HT-29 (cell line): ENCODE measurements at places on chromosomes 7 and 10. TPM values are rescaled to one million over a fixed set of nuclear protein-coding genes. Genes with fewer than 3 reads are reported as not detected.

PAPSS2 gene
- total RNA-seq: 22.0 and 23.2 TPM in 2 replicates

AOC1 gene
- 25.2 and 25.8 TPM in 2 replicates for total RNA-seq

NAT16 gene
- total RNA-seq: 0.13 TPM in 2 replicates

- DNase-seq: no peak
These were observed 41.3 kb downstream of the GRK5 start for GRCh38 chr10:119248681-119249080.

- peak; percentile 49 for DNase-seq
These were observed 35.9 kb downstream of the ACSM6 start for GRCh38 chr10:95229724-95230627.

GRCh38 chr10:57785068-57785467, 482.6 kb downstream of the IPMK start:
- no peak for DNase-seq

DNA sequence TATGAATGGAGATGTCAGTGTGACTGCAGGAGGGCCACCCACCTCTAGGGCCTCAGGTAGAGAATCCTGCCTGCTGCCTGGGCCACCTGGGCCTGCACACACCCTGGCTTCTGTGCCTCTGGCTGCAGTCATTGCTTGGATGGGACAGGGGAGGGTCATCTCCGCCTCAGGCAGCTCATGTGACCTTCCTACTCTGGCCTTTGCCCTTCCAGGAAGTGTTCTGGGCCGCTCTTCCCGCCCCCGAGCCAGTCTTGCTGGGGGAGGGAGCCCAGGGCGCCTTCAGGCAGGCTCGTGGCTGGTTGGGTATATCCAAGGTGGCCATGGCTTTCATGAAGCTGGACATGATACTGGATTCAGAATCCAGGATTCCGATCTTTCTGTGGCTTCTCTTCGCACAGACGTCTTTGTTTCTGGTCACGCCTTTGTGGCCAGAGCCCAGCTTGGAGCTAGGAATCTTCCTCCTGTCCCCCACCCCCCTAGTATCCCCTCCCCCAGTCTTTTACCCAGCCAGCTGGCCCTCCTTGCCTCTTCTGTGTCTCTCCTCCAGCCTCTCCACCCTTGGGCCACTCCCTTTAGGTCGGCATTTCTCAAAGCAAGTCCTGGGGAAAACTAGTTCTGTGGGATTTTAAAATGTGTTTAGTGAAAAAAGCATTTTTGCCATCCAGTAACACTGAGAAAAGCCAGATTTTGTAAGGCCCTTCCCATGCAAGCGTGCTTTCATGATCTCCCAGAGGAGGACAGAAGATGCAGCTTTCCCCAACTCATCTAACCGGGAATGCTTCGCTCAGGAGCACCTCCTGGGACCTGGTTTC, 119.6 kb downstream of the ZMIZ1 start:
- peak; percentile 60 for DNase-seq

- peak; percentile 38 for DNase-seq
These were observed 30.8 kb downstream of the TM9SF3 start for GRCh38 chr10:96556003-96556402.

- no peak for DNase-seq
These were observed 175.7 kb downstream of the LRRN3 start for GRCh38 chr7:111266613-111267012.

DNA sequence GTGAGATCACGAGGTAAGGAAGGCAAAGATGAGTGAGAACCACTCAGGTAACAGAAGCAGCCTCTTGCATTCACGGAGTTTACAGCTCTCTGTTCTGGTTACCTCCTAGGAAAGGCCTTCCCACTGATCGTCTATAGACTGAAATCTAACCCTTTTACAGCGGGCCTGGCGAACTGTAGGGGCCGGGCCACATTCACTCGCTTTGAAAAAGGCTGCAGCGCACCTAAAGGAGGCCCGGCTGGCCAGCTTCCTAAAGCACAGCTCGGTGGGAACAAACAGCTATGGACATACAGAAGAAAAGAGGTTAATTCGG, 565 bp downstream of the ATP5MK start:
- DNase-seq: peak; percentile 42

- no peak for DNase-seq
These were observed 10.2 kb downstream of the SSBP1 start for GRCh38 chr7:141748396-141748795.

GRCh38 chr7:111513566-111513965, 48.7 kb downstream of the IMMP2L start:
- DNase-seq: no peak

DNA sequence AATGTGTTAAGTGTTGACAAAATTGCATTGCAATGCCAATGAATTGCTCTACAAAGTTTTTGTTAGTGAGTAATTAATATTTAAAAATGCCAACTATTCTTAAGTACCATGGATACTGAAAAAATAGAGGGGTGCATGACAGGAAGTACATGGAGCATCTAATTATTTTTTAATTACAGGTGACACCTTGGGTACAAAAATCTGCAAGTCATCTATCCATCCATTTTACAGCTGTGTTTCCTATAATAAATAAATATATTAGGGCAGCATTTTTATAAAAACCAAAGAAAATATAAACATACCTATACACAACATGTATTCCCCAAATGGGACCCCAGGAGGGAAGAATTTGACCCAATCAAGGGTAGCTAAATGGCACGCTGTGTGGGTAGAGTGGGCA, 304.6 kb downstream of the XPNPEP1 start:
- no peak for DNase-seq

DNA sequence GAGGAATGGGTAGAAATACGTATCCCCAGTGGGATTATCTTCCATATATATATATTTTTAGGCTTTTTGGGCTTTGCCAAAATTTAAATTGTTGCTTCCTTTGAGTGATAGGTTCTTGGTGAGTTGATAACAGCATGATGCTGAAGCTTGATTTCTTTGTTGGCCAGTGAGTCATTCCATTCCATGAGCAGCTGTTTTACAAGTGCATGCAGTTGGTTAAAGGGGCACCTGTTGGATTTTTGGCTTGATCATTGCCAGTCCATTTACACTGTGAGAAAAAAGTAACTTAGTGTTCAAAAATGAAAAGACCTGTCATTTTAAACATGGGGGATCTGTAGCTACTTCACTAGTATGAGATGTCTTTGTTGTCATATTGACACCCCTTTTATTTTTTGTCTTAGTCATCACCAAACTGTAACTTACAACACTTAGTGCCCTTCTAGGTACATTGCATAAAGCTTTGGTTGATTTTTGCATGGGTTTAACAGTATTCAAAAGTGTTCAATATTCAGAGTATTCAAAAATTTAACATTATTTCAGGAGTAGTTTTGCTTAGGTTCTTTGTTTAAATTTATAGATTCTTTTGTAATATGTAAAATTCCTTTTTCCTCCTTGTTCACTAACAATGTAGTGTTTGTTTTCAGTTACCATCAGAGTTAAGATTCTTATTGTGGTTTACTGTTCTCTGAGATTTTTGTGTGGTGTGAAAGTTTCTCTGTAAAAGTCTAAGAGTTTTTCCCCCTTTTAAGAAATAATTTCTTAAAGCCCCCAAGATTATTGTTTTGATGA, 8.8 kb downstream of the AKAP9 start:
- DNase-seq: no peak

DNA sequence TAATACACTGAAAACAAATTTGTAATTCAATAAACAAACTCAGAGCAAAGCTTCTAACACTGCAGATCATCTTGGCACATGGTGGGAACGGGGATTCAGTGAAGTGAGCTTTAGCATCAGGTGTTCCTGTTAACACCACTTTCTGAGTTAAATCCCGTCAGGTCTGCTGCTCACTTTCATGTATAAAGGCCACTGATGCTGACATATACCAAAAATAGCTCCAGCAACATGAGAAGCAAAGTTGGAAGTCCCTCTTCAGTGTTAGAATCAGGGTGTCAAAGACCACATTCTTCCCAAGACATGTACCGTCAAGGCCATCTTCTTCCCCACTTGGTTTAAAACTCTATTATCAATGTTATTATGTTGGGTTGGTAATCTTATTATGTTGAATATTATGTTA, 11.7 kb upstream of the CACNA2D1 start:
- DNase-seq: no peak

DNA sequence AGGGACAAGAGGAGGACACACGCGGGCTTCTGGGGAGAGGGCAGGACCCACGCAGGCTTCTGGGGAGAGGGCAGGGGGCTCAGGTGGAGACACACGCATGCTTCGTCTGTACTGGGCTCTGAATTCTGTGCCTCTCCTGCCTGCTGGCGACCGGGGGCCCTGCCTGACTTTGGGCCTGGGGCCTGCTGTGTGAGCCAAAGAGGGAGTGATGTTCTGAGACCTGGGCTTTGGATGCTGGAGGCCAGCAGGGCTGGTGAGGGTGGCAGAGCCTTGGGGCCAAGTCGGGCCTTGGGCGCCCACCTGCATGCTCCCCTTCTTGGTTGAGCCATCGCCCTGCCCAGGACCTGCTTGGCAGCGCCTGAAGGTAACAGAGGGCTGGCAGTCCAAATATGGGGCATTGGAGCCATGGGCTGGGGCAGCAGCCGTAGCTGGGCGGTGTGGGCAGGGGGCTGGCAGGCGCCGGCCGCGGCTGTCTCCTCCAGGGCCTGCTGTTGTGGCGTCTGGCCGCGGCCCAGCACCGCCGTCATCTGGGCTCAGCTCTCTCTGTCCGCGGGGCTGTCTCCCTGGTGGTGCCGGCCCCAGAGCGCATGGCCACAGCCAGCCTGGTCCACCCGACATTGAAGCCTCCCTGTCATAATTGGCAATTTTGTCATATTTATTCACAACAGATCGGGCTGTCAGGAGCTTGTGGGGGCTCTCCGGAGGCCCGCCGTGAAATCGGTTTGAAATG, 78.9 kb downstream of the UNCX start:
- no peak for DNase-seq

- no peak for DNase-seq
These were observed 44.9 kb downstream of the JCAD start for GRCh38 chr10:30014511-30014910.

DNA sequence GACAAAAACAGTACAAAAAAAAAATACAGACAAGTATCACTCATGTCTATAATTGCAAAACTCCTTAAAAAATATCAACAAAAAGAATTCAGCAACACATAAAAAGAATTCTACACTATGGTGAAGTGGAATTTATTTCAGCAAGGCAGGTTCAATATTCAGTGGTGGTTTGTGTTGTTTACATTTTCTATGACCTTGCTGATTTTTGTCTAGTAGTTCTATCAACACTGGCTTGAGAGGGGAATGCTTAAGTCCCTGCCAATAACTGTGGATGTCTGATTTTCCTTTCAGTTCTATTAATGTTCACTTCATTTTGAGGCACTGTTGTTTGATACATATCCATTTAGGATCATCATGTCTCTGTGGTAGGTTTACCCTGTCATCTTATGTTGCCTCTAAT, 58.5 kb downstream of the CADPS2 start:
- DNase-seq: no peak

DNA sequence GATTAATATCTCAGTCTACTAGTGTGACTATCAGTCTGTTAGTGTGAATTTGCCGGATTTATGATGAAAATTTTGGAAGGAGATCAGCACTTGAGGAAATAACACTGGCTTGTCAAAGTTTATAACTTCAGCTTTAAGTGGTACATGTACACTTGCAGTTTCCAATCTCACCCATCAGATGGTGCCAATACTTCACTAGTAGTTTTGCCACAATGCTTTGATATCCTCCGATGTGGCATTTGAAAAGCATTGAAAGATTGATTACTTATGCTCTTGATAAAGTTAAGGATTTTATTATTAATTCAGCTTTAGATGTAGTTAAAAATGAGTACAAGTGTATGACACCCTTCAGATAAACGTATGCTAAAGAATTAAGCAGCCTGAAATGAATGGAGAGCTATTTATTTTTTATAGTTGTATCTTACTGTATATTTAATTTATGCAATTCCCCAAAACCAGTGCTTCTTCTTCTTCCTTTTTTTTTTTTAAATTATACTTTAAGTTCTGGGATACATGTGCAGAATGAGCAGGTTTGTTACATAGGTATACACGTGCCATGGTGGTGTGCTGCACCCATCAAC, 98.2 kb downstream of the ANLN start:
- peak; percentile 79 for DNase-seq

DNA sequence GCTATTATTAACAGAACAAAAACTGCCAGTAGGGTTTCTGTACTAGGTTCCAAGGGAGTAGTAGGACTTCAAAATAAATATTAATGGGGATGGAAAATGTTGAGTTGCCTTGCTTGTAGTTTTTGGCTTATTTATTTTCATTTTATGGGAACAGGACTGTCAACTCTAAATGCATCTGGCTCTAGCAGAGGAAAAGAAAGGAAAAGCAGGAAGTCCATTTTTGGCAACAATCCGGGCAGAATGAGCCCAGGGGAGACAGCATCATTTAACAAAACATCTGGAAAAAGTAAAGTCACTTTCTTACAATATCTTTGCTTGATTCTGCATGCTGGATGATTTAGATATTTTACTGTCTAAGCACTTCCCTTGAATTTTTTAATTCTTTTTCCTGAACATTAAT, 69.4 kb downstream of the NOC3L start:
- DNase-seq: no peak

GRCh38 chr7:121076350-121077164, 88.0 kb downstream of the CPED1 start:
- DNase-seq: no peak

DNA sequence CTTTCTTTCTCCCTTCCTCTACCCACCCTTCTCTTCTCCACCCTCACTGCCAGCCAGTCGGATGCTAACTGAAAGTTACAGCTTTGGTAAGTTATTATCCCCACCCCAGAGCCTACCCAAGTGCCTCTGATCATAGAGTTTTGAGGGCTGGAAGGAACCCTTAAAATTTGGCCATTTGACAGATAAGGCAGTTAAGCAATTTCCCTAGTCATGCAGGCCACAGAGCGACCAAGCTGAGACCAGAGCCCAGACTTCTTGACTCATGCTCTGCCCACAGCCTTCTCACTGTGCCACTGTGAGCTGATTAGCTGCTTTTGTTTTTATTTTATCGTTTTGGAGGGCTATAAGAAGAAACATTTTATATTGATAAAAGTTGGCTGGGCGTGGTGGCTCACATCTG, 17.2 kb downstream of the SAP25 start:
- no peak for DNase-seq

DNA sequence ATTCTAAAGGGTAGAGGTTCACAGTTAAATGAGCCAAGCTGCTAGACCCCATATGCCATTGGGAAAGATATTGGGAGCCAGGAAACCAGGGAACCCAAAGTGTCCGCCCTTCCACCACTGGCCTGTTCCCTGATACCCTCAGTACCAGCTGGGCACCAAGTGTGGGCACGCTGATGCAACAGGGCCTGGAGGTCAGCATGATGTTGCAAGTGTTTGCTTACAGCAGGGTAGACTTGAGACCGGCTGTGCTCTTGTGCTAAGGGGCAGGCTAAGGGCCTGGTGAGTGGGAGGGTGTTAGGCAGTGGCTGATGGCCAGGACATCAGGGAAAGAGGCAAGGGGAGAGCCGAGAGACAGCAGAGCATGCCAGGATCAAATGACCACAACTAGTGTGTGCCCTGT, 21.0 kb upstream of the MYL7 start:
- DNase-seq: no peak

DNA sequence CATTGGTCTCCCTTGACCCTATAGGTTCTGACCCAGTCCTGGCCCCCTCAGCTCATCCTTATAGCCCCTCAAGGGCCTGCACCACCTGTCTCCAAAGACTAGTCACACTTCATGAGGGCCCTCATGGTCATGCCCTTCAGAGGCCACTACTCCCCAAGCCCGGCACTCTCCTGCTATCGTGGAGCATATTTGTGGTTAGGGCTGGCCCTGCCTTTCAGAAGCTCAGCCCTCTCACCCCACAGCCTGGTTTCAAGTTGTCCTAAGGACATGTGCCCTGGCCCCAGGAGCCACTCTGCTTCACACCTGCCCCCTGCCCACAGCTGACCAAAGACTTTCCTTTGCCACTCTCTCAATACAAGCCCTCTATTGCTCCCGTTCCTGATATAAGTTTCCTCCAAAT, 60.3 kb upstream of the LBX1 start:
- no peak for DNase-seq
